ENCODE measurements at places on chromosomes 16 and 17.

DNA sequence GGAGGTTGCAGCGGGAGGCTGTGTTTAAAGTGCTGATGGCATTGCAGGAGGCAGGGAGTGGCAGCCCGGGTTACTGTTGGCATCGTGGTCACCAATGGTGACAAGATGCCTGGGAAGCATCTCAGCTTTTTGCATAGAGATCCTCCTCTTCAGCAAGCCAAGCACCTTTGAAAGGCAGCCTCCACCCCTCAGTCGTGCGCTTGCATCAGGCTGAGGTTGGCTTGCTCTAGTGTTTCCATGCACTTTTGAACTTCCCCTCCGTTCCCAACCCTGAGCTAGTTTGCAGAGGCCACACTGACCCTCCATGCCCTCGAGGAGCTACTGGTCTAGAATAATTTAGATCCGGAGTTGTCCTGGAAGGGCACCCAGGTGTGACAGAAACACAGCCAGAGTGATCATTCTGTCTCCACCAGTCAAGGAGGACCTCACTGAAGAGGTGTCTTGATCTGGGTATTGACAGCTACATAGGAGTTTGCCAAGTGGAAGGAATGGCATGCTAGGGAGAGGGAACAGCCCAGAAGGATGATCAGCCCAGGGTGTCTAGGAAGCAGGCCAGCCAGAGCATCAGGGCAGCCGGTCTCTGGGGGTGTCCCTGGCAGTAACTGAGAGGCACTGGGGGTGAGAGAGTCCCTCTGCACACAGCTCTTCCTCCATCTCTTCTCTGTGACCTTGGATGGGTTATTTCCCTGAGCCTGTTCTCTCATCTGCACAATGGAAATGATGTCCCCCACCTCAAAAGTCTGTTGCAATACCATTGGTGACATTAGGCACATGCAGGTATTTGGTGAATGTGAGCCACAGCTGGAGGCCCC lies 7.7 kb downstream of the BEAN1 start:
- no peak for DNase-seq

GRCh38 chr17:49986396-49987289 lies 8.4 kb downstream of the DLX3 start:
- no peak for DNase-seq

DNA sequence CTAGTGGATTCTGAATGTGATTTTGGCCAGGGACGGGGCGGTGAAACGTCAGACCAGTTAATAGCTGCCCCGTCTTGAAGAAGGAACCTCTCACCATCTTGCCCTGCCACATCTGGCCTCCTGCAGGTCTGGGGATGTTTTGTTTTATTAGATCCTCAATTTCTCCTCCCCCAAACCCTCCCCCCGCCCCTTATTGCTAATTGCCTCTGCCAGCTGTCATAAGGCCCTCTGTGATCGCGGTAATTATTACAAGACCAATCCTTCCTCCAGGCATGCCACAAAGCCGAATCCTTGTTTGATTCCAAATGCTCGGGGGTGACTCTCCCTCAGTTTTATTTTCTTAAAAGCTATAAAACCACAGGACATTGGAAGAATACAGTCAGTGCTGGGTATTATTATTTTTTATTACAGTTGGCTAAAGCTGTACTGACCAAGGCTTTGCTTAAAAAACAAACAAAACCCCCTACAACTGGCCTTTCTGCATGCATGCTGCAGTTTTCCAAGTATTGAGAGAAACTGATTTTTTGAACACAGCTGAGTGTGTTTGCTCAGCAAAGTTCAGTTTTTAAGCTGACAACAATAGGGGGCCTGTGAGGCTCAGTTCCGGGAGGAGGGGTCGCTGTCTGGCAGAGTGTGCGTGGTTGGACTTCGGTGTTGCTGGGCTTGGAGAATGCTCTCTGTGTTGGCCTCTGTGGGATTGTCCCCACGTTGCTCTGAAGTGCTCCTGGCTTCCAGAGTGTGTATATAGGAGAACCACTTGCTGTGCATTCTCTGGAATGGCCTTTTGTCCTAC lies 1.7 kb downstream of the KSR1 start:
- peak; percentile 38 for DNase-seq

DNA sequence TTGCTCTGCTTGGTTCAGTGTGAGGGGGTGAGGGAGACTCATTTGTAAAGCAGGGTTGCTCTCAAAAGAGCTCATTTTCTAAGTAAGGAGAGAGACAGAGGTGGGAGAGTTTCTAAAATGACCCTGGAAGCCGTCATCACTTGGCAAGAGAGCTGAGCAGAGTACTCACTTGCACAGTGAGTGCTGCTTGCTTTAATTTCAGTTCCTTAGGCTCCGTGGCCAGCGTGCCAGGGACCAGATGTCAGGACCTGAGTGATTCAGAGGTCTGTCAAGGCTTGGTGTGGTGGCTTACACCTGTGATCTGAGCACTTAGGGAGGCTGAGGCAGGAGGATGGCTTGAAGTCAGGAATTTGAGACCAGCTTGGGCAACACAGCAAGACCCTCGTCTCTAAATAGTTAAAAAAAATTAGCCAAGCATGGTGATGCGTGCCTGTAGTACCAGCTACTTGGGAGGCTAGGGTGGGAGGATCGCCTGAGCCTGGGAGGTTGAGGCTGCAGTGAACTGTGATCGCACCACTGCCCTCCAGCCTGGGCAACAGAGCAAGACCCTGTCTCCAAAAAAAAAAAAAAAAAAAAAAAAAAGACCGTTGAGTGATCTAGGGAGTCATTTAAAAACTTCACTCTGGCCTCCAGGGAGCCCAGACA lies 10.7 kb downstream of the ZNF205 start:
- no peak for DNase-seq

- DNase-seq, result no peak
Observed at GRCh38 chr16:4691666-4692412, 1.5 kb upstream of the NUDT16L1 start.

DNA sequence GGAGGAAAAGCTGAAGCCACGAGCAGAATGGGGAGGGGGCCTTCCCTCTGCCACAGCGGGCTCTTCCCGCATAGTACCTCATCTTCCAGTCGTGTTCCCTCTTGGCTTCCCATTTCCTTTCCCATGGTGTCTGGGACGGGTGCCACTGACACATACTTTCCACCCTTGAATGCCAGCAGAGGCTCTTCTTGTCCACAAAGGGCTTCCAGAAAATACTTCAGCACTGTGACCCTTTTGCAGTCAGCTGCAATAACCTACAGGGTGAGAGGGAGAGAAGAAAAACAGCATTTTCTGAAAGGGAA lies 30.7 kb downstream of the HIC1 start:
- no peak for DNase-seq

DNA sequence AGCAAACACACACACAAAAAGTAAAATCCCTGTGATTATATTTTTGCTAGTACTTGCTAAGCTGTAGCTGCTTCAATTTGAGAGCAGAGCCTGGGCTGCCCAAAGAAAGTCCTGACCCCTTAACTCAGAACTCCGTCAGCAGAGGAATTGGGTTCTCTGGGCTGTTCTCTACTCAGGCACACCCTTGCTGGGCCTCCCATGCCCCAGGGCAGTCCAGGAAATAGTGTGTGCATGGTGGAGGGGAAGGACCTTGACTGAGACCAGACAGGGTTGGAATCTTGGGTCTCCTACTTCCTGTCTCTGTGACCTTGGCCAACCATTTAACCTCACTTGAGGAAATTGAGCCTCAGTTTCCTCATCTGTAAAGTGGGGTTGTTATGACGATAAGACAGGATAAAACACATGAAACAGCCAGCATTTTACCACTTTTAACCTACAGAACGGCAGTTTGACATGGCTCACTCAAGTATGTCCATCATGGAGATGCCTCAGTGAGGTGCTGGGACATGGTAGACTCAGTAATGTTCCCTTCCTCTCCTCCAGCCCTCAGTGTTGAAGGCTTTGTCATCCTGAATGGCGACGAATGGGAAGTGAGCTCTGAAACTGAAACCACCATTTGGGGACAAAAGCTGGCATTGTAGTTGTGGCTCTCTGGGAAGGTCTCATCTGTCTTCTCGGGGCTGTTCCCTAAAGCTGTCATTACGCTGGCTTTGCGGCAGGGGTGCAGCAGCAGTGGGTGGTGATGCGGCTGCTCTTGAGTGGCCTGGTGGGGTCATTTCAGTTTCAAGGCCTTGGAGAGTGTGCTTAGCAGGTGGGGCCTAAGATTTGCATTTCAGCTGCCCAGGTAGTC lies 74.9 kb downstream of the CMIP start:
- DNase-seq, result no peak

DNA sequence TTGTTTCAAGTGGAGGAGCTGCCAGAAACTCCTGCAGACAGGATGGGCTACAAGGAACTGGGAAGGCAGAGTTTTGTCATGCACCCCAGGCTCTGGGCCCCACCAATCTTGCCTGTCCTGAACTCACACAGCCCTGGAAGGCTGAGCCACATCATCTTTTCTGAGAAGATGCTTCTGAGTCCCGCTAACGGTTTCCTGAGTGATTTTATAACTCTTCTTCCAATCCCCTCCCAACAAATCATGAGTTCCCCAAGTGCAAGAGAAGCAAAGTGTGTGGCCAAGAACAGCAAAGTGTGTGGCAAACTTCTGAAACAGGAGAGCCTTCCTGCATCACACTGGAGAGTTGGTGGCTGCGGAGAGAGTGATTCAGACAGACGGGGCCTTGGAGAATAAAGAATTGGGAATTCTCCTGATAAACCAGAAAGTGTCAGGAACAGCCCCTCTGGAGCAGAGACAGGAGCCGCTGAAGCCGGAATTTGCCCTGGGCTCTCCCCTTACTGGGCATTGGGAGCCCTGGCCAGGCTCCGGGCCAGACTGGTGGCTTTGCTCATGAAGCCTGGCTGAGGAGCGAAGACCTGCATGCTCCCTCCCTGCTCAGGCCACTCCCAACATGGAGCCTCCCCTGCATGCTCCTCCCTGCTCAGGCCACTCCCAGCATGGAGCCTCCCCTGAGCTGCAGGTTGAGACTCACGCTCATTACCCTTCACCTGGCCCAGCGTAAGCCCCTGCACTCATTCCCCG lies 47.2 kb downstream of the PITPNM3 start:
- no peak for DNase-seq

GRCh38 chr17:50046667-50047066 lies 9.2 kb upstream of the ITGA3 start:
- no peak for DNase-seq

DNA sequence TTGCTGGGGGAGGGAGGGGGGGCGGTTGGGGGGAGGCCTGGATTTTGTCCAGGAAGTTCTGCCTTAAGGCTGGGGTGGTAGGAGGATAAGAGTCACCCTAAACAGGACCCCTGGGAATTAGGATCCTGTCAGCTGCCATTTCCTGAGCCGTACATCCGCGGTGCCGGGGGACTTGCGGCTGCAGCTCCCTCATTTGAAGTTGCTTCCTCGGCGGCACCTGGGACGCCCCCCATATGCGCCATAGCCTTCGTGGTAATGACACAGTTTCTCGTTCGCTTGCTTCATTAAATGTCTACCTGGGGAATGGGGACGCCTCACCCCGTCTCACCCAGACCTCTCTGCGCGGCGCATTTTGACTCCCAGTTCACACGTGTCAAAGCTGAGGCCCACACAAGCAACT lies 55.1 kb upstream of the PABPN1L start:
- no peak for DNase-seq

DNA sequence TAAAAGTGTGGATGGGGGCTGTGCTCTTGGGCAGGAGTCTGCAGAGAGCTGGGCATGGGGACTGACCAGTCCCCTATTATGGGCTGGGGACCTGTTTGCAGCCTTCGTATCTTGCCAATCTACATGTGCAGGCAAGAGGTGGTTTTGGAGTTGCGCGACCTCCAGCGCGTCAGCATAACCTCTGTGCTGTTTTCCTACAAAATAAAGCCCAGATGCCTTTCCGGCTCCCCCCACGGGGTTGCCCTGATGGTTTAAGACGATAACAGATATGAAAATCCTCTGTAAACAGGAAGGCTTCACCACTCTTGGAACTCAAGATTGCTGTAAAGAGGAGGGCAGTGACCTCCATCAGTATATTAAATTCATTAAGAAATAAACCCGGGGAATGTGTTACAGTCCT lies 16.5 kb upstream of the SPPL2C start:
- DNase-seq, result no peak

GRCh38 chr16:88700636-88701482 lies 5.3 kb downstream of the RNF166 start:
- DNase-seq, result peak; percentile 75

DNA sequence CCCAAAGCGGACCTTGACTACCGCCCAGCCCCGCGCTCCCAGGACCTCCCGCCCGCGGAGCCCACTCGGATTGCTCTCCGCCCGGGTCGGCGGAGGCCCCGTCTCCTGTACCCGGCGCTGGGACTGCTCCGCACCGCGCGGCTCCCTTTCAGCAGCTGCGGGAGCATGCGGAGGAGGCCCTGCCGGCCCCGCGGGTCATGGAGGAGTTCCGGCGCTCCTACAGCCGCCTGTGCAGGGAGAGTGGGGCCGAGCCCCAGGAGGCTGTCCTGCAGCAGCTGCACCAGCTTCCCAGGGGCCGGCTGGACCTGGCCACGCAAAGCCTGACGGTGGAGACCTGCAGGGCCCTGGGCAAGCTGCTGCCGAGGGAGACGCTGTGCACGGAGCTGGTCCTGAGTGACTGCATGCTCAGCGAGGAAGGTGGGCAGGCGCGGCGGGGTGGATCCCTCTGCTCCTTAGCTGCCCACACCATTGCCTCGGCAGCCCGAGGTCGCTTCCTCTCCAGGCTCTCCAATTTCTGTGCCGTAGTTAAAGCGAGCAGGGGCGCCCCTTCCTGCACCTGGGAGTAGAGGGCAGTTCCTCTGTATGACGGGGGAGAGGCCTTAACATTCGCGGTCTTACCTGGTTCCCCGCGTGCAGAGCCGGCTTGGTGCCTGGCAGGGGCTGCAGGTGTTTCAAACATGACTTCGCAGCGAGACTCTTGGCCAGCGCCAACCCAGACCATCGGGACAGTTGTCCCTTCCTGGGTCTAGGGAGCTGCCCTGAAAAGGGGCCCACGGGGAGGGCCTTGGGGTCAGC lies 539 bp downstream of the LRRC45 start:
- DNase-seq, result no peak

- no peak for DNase-seq
Observed at GRCh38 chr16:68786685-68787418, 49.8 kb downstream of the CDH1 start.

DNA sequence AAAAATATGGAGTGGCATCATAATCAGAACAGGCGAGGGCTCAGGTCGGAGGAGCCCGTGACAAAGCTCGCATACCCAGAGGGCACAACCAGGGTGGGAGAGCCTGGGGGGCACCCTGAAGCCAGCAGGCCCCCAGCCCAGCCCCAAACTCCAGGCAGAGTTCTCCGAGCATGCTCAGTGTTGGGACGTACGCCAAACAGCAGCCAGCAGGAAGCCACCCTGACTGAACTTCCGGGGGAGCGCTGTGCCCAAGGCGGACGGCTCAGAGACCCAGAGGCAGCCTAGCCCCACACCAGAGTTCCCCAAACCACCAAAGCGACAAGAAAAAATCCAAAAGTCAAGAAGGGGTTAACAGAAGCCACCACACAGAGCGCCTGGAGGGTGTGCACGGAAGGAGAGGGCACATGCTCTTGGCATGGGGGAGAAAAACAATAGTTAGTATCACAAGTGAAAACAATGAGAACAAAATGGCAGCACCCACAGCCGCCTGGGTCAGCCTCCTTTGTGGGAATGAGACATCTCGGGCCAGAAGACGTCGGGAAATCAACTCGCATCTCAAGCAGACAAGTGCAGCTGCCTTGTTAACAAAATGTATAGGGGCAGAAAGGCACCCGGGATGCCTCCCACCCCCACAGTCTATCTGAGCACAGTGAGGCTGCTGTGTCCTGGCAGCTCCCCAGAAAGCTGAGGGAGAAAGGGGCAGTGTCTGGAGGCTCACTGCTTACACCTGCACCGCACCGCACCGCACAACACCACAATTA lies 11.9 kb downstream of the EXOC7 start:
- DNase-seq, result no peak
